ENCODE measurements at places on chromosomes 16 and 17.

GRCh38 chr16:84933774-84934631 lies 77.3 kb downstream of the ZDHHC7 start:
- no peak for DNase-seq

DNA sequence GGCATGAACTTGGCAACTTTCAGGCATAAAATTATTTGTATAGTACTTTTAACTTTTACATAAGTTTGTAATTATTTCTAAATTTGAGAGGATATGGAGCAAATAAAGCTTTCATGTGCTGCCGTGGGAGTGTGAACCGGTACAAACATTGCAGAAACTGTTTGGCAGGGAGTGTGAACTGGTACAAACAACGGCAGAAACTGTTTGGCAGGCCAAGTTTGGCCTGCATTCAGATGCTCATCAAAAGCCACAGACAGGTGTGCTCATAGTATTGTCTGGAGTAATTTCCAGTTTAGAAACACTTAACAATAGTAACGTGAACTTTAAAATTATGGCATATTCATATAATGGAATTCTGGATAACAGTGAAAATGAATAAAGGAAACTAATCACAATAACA lies 73.8 kb upstream of the ATP2A3 start:
- no peak for DNase-seq

DNA sequence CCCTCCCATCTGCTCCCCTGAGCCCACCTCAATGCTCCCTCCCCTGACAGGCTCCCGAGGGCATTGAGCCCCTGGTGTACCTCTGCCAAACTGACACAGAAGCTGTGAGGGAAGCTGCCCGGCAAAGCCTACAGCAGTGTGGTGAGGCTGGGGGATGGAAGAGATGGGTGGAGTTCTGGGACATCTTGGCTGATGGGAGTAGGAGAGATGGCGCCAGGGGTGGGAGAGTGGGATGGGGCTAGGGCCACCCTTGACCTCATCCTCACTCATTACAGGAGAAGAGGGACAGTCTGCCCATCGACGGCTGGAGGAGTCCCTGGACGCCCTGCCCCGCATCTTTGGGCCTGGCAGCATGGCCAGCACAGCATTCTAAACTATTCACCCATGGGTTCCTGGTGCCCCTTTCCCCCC lies 16.2 kb upstream of the CTCF start:
- no peak for DNase-seq

- DNase-seq: no peak
Measured at GRCh38 chr17:77782201-77782600, 176.3 kb upstream of the TNRC6C start.

GRCh38 chr17:70139449-70139993 lies 29.8 kb upstream of the KCNJ2 start:
- no peak for DNase-seq

GRCh38 chr17:75250009-75250471 lies 11.4 kb downstream of the GGA3 start:
- DNase-seq: peak; percentile 51

GRCh38 chr17:59899099-59899498 lies 6.2 kb downstream of the RPS6KB1 start:
- DNase-seq: peak; percentile 12
